Fibroblast of the conjunctiva (primary cell): ENCODE measurements at places on chromosomes 2 and 18.

GRCh38 chr2:241808051-241808720, 807 bp upstream of the NEU4 start:
- no peak for DNase-seq

DNA sequence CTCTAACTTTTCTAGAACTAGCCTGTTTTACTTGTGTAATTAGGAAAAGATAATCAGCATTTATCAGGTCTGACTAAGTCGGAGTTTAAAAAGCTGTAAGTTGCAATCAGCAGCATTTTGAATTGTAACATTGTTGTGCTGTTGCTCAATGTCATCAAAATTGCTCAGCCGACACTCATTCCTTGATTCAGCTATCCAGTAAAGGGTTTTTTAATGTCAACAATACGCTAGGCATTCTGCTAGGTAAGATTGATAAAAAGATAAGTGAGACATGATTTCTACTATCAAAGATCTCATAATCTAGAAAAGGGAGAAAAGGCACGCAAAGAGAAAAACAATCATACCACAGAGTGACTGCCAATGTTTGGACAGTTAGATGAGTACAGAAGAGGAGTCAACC, 327.1 kb upstream of the CDH2 start:
- no peak for DNase-seq

DNA sequence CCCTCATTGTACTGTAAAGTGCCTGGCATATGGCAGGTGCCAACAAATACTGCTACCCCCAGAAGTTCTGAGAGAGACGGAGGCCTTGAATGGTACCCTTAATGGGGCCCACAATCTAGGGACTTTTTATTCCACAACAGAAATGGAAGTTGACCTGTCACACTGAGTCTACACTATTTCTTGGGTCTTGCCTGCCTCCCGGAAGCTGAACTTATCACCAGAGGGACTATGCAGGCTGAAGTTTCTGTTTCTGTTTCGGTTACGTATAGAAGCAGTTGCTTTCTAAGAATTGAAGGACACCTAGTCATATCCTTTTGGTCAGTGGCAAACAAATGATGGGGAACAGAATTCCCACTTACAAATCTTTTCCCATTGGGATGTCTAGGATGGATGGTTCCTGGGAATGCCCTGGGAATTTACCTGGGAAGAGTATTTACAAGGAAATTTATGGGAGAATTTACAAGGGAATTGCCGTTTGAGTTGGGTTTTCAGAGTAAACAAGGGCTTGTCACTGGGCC, 74.2 kb downstream of the HS1BP3 start:
- no peak for DNase-seq

GRCh38 chr2:161063157-161063945, 96.9 kb upstream of the TANK start:
- peak; percentile 88 for DNase-seq

- DNase-seq = no peak
Measured at GRCh38 chr18:59884351-59884750, 15.4 kb upstream of the PMAIP1 start.

GRCh38 chr18:45069546-45069945, 388.9 kb downstream of the SETBP1 start:
- no peak for DNase-seq

- no peak for DNase-seq
Measured at GRCh38 chr2:179646862-179647587, 214.4 kb downstream of the ZNF385B start.

DNA sequence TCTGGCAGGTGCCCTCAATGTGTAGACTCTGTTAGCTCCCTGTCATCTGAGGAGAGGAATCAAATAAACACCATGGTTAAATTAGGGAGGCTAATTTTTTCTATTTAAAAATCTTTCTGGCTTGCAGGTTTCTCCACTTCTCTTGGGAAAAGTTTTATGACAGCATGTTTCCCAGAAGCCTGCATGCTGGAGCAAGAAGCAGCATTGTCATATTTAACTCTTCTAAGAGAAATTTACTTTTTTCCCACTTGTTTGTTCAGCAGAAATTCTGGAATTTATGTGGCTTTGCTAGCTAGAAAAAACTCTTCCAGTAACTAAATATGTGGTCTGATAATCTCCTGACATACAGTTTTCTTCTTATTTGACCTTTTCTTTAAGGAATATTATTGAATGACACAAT, 230.5 kb downstream of the PARD3B start:
- no peak for DNase-seq

GRCh38 chr18:13661779-13662256, 64.5 kb downstream of the FAM210A start:
- DNase-seq = peak; percentile 3

DNA sequence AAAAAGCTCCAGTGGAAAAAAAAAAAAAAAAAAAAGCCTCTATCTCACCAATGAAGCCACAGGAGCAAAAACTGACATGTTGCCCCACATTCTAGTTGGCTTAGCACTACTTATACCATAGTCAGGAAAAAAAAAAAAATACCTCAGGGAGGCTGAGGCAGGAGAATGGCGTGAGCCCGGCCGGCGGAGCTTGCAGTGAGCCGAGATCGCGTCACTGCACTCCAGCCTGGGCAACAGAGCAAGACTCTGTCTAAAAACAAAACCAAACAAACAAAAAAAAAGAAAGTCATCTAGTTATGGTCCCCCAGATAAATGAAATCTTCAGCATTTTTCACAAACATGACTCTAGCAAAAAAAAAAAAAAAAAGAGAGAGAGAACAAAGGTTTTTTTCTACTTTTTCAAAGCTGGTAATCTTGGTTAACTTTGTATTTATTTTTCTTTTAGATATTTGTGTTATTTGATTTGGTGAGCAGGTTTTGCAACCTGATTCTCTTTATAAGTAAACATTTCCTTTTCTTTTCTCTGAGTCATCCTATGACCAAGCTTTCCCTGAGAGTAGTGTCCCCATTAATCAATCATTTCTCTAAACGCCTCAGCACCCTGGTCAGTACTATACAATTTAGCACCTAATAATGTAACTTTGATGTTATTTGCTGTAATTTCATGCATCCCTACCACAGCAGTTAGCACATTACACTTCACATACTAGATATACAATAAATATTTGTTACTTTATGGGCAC, 273.7 kb upstream of the PIK3C3 start:
- no peak for DNase-seq

GRCh38 chr2:235114286-235114685, 162.5 kb downstream of the SH3BP4 start:
- DNase-seq = no peak

DNA sequence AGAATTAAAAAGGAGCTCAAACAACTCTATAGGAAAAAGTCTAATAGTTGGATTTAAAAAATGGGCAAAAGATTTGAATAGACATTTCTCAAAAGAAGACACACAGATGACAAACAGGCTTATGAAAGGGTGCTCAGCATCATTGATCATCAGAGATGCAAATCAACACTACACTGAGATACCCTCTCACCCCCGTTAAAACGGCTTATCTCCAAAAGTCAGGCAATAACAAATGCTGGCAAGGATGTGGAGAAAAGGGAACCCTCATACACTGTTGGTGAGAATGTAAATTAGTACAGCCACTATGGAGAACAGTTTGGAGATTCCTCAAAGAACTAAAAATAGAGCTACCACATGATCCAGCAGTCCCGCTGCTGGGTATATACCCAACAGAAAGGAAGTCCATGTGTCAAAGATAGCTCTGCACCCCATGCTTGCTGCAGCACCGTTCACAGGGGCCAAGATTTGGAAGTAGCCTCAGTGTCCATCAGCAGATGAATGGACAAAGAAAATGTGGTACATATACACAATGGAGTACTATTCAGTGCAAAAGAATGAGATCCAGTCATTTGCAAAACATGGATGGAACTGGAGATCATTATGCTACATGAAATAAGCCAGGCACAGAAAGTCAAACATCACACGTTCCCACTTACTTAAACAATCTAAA, 46.7 kb upstream of the B3GNT7 start:
- DNase-seq = no peak

DNA sequence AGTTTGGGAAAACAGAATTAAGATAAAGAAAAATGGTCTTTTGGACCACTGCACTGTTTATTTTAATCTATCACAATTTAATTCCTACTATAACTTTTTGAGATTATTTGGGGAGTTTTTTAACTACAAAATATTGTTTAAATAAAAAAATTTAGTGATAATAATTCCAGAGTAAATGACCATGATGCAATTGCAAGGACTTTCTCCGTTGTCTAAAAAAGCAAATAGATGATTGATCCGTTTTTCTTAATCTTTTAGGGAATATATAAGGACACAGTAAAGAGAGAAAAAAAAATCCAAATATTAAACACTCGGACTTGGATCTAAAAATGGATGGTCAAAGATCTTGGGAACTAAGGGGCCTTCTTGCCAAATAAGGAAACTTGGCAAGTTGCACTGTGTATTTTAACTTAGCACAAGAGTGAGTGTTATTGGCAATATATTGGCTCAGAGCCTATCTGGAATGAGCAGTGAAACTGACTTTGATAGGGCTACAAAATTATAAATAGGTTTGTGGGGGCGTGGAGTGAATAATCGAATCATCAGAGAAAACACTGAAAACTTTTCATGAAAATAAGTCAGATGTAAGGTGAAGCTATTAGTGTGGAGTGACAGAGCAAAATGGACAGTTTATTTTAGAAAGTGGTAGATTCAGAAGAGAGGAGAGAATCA, 2.0 kb downstream of the MAP3K20 start:
- DNase-seq = peak; percentile 55
